WTC11 (cell line): ENCODE measurements at places on chromosomes 7 and 10.

DNA sequence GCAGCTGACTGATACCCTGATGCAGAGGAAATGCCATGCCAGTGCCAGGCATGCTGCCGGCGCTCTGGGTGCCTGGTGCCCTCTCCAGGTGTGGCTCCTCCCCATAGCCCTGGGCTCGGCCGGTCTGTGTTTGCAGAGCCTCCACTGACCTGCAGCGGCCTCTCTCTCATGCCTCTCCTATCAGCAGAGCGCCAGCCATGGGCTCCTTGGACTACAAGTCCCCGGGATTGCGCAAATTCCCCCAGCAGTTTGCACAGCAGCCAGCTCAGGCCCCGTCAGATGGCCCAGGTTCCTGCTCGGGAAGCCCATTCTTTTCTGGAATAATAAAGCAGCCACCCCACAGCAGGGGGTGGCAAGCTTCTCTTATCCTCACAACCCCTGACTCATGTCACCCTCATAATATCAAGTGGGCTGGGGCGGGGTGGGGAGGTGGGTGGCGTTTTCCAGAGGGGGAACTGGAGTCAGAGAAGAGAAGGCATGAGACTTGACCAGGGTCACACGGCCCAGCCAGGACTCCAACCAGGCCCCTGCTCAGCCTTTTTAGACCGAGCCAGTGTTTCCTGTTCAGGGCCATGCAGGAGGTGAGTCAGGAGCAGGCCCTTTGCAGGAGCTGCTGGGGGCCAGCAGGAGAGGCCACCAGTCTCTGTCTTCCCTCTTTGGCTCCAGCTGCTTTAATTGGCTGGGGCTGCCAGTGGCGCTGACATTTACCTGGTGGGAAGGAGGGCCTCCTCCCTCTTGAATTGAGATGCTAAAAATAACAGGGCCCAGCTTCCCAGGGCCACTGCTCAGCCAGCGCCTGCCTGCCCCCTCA lies 58.6 kb downstream of the ZMIZ1 start:
- H3K4me1 ChIP-seq: peaks cover 65% of the 10 kb centered on the region
- no peak for DNase-seq
- peak overlapping the region; percentile 93 for H3K27ac ChIP-seq
- H3K27me3 ChIP-seq: no peaks in the 10 kb centered on the region
- H3K36me3 ChIP-seq: no peaks in the 10 kb centered on the region

DNA sequence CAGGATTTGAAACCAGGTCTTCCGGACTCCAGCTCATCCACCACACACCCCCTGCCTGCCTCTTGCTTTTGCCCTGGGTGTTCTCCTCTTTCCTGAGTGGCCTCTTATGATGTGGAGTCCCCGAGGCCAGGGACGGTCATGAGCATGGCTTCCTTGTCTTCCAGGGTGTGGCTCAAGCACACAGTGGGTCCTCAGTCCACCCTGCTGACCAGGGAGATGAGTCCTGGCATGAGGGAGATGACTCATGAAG lies 32.8 kb downstream of the DNAJB12 start:
- no peaks in the 10 kb centered on the region for H3K27me3 ChIP-seq
- peaks cover 52% of the 10 kb centered on the region for H3K4me1 ChIP-seq
- H3K27ac ChIP-seq: no peak overlapping the region; the same call in 1 of the 2 replicates
- H3K36me3 ChIP-seq: no peaks in the 10 kb centered on the region

DNA sequence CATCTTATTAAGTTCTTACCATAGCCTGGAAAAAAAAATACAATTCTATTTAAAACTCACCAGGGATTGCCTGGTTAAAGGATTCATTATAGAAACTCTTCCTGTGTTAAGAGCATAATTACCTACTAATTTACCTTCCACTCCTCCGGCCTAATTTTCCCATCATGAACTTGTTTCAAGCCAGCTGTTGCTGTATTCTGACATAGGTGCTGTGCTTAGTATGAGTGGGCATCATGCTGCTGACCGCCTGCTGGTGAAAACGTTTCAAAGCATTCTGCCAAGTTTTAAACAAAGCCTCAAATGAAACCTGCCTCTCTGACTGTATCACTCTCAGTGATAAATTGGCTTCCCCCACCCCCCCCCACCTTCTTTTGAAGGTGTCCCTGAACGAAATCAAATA lies 47.8 kb upstream of the KCNMA1 start:
- no peaks in the 10 kb centered on the region for H3K27me3 ChIP-seq
- H3K4me1 ChIP-seq: peaks cover 31% of the 10 kb centered on the region
- H3K4me3 ChIP-seq: no peak overlapping the region
- no peak overlapping the region for H3K27ac ChIP-seq
- no peaks in the 10 kb centered on the region for H3K36me3 ChIP-seq

DNA sequence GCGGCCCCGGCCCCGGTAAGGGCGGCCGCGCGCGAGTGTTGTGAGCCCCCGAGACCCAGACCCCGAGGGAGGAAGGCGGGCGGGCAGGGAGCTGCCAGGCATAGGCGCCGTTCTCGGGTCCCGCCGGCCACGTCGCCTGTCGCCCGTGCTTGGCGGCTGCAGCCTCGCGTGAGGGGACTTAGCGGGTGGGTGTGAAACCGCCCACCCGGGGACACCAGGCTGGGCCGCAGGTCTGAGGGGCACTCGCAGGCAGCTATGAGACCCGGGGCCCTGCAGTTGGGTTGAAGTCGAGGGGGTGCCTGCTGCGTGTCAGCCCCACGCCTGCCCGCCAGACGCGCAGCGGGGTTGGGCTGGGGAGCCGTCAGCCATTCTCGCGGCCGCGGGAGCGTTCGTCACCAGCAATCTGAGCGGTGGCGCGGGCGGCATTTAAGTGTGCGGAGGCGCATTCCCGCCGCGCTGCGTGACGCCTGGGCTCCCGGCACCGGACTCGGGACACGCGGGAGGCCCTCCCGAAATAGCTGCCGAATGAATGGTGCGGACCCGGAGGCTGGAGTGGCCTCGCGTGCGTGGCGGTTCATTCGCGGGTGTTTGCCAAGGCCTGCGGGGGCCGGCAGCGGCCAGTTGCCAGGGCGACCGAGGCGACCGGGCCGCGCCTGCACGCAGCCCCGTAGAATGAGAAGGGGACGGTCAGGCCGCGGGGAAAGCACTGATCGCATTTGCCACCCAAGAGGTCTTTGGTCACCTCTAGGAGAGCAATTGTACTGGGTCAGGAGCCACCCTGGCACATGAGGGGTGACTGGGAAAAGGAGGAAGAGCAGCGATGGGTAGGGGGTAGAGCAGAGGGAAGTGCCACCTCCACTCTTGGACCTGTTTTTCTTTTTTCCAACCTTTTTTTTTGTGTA lies 750 bp downstream of the ZNF398 start:
- peak; percentile 47 for DNase-seq
- no peaks in the 10 kb centered on the region for H3K27me3 ChIP-seq
- peak overlapping the region; percentile 94 for H3K27ac ChIP-seq
- peaks cover 61% of the 10 kb centered on the region for H3K4me1 ChIP-seq
- H3K4me3 ChIP-seq: peak overlapping the region; percentile 91
- peaks cover 10% of the 10 kb centered on the region for H3K36me3 ChIP-seq

- no peak overlapping the region for H3K4me3 ChIP-seq
- no peak for DNase-seq
- H3K27ac ChIP-seq: no peak overlapping the region
These were observed 191.2 kb upstream of the PHYHIPL start for GRCh38 chr10:58985216-58985615.

DNA sequence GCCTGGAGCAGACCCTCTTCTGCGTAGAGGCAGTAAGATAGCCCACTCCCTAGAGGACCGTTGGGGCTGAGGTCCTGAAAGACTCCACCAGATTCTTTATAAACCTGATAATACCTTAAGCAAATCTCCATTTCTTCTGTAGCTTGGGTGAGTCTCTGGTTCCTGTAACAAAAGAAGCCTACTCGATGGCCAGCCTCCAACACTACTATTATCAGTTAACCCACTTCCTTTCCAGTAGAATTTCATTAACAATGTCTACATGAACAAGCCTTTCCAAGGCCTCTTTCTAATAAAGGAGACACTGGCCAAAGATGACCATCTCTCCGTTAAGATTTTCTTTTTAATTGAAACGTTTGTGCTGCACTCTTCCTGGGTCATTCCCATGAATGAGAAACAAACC lies 201.7 kb upstream of the KCTD7 start:
- H3K36me3 ChIP-seq: no peaks in the 10 kb centered on the region
- DNase-seq: no peak
- H3K27me3 ChIP-seq: no peaks in the 10 kb centered on the region; the same call in 1 of the 2 replicates
- H3K4me1 ChIP-seq: no peaks in the 10 kb centered on the region
- H3K27ac ChIP-seq: no peak overlapping the region

DNA sequence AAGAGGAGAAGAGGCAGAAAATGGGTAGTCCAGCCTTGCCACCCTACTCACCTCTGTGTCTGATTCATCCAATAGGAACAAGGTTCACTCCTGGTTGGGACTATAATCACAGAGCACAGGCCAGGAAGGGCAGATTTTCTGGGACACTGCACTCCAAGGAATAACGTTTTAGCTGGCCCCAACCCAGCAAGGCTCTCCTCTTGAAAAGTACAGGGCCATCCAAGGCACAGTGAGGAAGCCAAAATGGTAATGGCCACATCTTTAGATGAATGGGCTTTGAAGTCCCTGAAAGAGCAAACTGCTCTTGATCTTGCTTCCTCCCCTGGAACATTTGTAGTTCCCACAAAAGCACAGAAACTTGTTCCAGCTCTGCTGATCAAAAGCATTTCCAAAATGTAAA lies 149.4 kb downstream of the GRM3 start:
- no peak overlapping the region for H3K4me3 ChIP-seq
- H3K27me3 ChIP-seq: no peaks in the 10 kb centered on the region
- H3K36me3 ChIP-seq: peaks cover 10% of the 10 kb centered on the region
- no peaks in the 10 kb centered on the region for H3K4me1 ChIP-seq
- no peak overlapping the region for H3K27ac ChIP-seq

GRCh38 chr7:189719-190118 lies 2.7 kb upstream of the FAM20C start:
- H3K27ac ChIP-seq: peak overlapping the region; percentile 18; the same call in 1 of the 2 replicates
- peaks cover 50% of the 10 kb centered on the region for H3K4me1 ChIP-seq
- no peak for DNase-seq
- H3K36me3 ChIP-seq: no peaks in the 10 kb centered on the region
- H3K27me3 ChIP-seq: peaks cover 5% of the 10 kb centered on the region; the same call in 1 of the 2 replicates
- H3K4me3 ChIP-seq: no peak overlapping the region

- no peak for DNase-seq
- H3K27me3 ChIP-seq: peaks cover 3% of the 10 kb centered on the region; the same call in 1 of the 2 replicates
- H3K36me3 ChIP-seq: peaks cover 33% of the 10 kb centered on the region
These were observed 9.3 kb upstream of the ZC3HAV1L start for GRCh38 chr7:139044813-139045794.

DNA sequence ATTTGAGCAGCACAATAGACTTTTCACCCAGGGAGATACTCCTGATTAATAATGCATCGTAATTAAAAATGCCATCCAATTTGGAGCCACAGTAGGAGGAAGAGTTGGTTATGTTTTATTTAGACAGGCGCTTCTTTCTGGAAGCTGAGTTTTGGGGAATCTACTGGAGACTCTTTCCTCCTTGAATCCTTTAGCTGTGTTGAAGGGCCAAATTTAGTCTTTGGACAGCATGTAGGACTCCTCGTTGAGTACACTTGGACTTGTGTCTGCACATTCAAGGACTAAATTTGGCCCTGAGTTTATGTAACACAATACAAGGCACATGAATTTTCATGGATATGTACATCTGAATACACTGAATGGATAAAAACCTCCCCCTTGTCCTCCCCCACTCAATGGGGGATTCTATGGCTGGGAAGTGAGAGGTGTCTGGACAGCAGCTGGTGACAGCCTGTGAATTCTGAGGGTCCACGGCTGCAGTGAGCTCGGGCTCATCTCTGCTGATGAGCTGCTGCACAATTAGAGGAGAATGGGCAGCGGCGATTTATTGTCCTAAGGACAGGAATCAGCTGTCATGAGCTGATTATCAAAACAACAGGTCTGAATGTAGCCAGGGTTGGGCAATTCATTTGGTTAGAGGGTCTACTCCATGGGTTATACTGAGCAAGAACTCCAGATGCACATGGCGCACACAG lies 95.2 kb downstream of the PRTFDC1 start:
- no peaks in the 10 kb centered on the region for H3K36me3 ChIP-seq
- H3K4me1 ChIP-seq: peaks cover 32% of the 10 kb centered on the region
- no peak overlapping the region for H3K27ac ChIP-seq
- no peaks in the 10 kb centered on the region; the same call in 1 of the 2 replicates for H3K27me3 ChIP-seq

DNA sequence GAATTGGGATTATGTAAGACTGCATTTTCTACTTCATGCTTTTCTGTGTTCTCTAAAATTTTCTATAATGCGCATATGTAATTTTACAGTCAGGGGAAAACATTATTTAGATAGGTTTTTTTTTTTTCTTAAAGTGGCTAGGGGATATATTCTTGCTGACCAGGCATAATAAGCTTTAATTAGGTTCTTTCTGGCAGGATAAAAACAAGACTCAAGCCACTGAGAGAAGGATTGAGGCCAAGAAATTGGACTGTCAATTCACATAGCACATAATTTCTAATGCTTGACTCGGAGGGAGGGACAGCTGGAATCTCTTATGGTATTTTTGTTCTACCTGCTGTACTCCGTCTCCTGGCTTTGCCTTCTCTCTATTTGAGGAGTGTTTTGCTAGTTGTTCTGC lies 119.8 kb upstream of the NPVF start:
- H3K27ac ChIP-seq: no peak overlapping the region
- no peaks in the 10 kb centered on the region for H3K27me3 ChIP-seq
- H3K36me3 ChIP-seq: no peaks in the 10 kb centered on the region

DNA sequence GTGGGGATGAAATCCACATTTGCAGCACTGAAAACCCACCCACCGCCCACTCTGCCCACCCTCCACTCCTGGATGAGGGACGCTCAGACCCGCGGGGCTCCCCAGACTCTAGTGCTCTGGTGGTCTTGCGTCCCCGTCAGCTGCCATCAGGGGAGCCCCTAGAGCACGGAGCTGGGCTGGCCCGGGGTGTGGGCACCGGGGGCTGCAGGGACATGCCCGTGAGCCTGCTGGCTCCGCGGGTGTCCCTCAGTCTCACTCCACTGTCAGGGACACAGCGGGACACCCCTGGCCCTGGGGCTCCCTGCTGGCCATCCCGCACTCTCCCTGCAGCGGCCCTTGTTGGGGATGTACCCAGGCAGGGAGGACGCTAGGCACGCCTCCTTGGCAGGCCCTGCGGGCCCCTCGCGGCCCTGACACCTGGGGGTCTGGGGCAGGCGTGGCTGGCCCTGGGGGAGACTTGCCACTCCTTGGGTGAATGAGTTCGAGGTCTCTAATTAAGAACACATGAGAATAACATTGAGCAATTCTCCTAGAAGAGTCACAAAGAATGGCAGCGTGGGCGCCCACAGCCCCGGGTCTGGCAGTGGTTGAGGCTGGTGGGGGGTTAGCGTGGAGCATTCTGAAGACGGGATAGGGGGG lies 64.2 kb downstream of the CFAP46 start:
- peaks cover 9% of the 10 kb centered on the region for H3K4me1 ChIP-seq
- no peaks in the 10 kb centered on the region for H3K27me3 ChIP-seq
- H3K36me3 ChIP-seq: peaks cover 12% of the 10 kb centered on the region
- DNase-seq: peak; percentile 9
- no peak overlapping the region for H3K4me3 ChIP-seq

GRCh38 chr7:114354306-114354705 lies 60.3 kb upstream of the FOXP2 start:
- DNase-seq: no peak
- no peaks in the 10 kb centered on the region for H3K27me3 ChIP-seq
- H3K4me3 ChIP-seq: no peak overlapping the region
- no peaks in the 10 kb centered on the region for H3K36me3 ChIP-seq
- no peak overlapping the region for H3K27ac ChIP-seq

GRCh38 chr10:59323036-59323459 lies 39.3 kb downstream of the FAM13C start:
- H3K36me3 ChIP-seq: no peaks in the 10 kb centered on the region
- no peak for DNase-seq
- peaks cover 7% of the 10 kb centered on the region for H3K4me1 ChIP-seq
